HCEC 1CT (cell line): ENCODE measurements at places on chromosomes 12 and 14.

- no peak for DNase-seq
Measured at GRCh38 chr12:118325081-118325480, 47.6 kb downstream of the TAOK3 start.

- no peak for DNase-seq
Measured at GRCh38 chr12:92573104-92573503, 129.7 kb upstream of the PLEKHG7 start.

- peak; percentile 99 for DNase-seq
Measured at GRCh38 chr12:31728917-31729640, at the start of gene AMN1. AMN1 (minus strand) TSS chr12:31729021; CDS start chr12:31729008, 13 bp downstream.

- no peak for DNase-seq
Measured at GRCh38 chr12:102910137-102910536, 6.9 kb downstream of the PAH start.

DNA sequence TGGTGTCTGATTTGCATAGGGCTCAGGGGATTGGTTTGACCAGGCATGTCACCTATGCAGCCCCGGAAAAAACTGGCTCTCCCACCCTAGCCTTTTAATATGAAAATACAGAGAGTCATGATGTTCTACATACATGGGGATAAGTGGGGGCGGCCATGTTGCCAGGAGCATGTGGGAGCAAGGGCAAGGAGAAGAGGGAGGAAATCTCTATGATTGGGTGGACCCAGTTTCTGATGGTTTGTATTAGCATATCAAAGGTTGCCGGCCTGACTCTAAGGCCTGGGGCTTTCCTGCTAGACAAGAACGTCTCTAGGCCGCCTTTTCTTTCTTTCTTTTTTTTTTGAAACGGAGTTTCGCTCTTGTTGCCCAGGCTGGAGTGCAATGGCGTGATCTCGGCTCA is 123.4 kb upstream of the CPSF6 start:
- no peak for DNase-seq

GRCh38 chr12:46671102-46671501 is 154.7 kb downstream of the SLC38A4 start:
- DNase-seq, result no peak

GRCh38 chr12:52607314-52607713 is 6.1 kb upstream of the KRT72 start:
- DNase-seq, result no peak

- no peak for DNase-seq
Measured at GRCh38 chr14:94897561-94897960, 127.6 kb upstream of the GSC start.

DNA sequence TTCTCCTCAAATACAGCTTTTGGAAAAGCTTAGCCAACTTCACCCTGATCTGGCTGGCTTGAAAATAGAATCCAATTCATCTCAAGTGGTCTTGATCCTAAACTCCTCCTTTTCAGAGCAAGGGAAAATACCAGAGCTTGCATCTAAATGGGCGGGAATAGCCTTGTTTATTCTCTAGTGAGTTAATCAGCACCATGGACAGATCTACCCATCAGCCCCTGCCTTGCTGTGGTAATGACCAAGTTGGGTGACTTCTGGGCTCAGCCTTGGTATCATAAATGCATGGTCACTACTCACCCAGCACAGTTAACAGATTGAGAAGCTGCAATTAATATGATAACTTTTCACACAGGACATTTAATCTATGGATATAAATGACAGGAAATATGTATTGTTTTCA is 196.6 kb downstream of the GLT1D1 start:
- no peak for DNase-seq

GRCh38 chr12:114405519-114406271 is at the start of gene TBX5:
TBX5 (minus strand) TSS chr12:114406144; CDS start chr12:114403898, 2,246 bp downstream.
- DNase-seq, result no peak

GRCh38 chr12:47039079-47039478 is 40.3 kb upstream of the PCED1B start:
- DNase-seq, result no peak

- no peak for DNase-seq
Measured at GRCh38 chr12:105860561-105861207, 278.1 kb downstream of the NUAK1 start.

DNA sequence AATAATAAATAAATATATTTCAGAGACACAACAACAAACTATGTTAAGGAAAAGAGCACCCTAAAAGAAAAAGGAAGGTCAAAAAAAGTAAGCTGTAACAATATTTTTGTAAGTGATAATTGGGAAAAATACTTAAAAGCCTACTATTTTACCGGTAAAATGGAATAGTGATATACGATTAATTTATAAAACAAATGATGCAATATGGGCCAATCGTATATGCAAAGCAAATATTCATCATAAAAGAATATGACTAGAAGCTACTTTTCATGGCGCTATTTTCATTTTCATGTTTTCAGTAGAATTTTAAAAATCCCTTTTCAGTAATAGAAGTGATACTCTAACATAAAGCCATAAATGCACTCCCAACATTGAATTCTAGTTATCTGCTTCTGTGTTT is 131.0 kb upstream of the AMIGO2 start:
- no peak for DNase-seq

DNA sequence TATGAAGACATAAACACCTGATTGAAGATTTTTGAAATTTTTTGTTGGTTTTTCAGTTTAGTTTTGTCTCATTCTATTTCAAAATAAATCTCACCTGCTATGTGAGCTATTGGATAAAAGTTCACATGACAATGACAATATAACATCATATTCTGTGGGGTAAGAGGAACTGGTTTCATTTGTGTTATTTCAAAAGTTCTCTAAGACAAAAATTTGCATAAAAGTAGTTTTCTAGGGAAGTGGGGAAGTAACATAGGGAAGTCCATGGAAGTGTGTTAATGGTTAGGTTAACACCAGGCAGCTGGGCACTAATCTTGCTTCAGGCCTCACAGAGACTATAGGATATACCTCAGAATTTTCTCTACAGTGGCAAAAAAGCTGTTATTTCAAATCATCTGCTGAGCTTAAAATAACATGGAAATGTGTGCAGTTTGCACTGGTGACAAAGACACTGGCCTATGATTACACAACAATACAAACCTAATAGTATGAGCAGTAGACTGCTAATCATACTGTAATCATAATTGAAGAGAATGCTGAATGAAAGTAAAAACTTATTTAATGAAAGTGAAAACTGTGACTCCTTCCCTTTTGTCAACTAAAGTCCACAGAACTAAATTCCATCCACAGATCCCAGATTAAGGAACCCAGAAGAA is 710.6 kb upstream of the TMEM132C start:
- no peak for DNase-seq

GRCh38 chr14:24036169-24036962 is 15.4 kb upstream of the CARMIL3 start:
- peak; percentile 68 for DNase-seq

DNA sequence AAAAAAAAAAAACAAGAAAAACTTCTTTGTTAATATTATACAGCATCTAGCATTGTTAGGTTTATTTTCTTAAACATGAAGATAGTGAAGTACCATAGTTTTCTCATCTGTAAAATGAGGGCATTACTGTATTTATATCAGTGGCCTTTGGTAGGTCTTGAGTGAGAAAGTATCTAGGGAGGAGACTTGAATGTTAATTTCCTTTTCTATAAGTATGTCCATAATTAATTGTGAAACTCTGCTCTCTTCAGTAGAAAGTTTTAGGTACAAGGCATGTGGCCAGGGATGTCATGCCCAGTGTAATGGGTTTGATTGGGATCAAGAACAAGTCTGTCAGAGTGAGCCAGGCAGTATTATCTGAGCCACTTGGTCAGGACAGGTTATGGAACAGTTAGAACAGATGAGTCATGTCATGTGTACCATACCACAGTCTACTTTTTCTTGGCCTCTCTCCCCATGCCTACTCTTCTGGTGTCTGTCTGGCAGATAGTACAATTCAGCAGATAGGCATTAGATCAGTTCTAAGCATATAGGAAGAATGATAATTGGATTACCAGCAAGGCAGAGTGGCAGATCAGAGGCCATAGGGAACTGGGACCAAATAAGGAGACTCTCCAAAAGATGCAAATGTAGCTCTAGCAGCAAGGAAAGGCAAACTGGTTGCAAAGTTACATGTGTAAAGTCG is 30.4 kb downstream of the FBXO34 start:
- DNase-seq, result peak; percentile 55

GRCh38 chr12:101891462-101891971 is 14.1 kb downstream of the DRAM1 start:
- peak; percentile 96 for DNase-seq

- peak; percentile 24 for DNase-seq
Measured at GRCh38 chr14:91223028-91223783, 21.3 kb downstream of the GPR68 start.
